Neural crest cell (in vitro differentiated cells): ENCODE measurements at places on chromosomes 13 and 19. TPM values are rescaled to one million over a fixed set of nuclear protein-coding genes. Genes with fewer than 3 reads are reported as not detected.

DNA sequence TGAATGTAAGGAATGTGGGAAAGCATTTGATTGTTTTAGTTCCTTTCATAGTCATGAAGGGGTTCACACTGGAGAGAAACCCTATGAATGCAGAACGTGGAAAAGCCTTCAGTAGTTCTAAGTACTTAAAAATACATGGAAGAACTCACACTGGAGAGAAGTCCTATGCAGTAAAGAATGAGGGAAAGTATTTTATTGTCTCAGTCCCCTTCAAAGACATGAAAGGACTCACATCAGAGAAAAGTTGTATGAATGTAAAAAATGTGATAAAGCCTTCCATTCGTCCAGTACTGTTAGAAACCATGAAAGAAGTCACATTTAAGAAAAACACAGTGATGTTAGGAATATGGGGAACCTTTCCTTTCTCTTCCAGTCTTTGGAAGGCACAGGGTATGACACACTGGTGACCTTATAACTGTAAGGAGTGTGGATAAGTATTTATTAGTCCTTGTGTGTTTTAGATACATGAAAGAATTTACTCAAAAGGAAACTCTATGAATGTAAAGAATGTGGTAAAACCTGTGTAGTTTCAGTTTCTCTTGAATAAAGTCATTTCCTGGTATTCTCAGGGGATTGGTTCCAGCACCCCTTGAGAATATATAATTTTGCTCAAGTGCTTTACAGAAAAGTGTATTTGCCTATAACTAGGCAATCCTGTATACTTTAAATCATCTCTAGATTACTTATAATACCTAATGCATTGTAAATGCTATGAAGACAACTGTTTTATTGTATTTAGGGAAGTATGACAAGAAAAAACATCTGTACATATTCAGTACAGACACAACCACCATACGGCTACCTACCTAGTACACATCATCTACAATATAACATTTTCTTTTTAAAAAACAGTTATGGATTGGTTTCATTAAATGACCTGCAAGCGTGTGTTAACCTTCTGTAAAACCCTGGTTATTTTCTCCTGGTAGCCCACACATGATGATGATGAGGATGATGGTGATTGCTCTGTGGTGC lies 52.8 kb downstream of the ZNF823 start:
- H3K4me1 ChIP-seq: no peaks in the 10 kb centered on the region
- DNase-seq: no peak
- no peak overlapping the region for H3K27ac ChIP-seq
- H3K36me3 ChIP-seq: peaks cover 65% of the 10 kb centered on the region
- H3K27me3 ChIP-seq: no peaks in the 10 kb centered on the region

GRCh38 chr13:27782151-27782550 lies 10.1 kb upstream of the GSX1 start:
- H3K4me1 ChIP-seq: peaks cover 29% of the 10 kb centered on the region
- no peak overlapping the region for H3K4me3 ChIP-seq
- no peaks in the 10 kb centered on the region for H3K36me3 ChIP-seq
- H3K27me3 ChIP-seq: peaks cover 73% of the 10 kb centered on the region
- no peak overlapping the region for H3K27ac ChIP-seq
- no peak for DNase-seq

DNA sequence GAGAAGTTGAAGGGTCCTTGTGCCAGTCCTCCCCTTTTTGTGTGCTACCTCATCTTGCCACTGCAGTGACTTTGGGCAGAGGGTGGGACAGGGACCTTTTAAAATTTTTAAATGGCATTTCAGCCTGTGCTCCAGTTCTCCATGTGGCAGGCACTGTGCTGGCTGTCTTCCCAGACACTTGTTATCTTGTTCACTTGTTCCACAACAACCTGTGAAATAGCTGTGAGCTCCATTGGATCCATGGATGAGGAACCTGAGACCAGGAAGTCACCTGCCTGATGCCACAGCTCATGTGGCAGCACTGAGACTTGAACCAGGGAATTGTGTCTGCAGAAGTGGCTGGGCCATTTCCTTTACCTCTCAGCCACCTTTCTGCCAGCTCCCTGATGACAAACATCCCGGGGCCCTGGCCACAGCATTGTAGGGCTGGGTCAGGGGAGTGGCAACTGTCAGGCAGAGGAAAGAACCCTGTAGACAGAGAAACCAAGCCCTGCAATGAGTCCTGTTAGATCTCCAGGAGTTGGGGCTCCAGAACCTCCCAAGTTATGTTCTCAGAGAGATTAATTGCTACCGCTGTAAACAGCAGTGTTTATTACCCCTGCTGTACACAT lies 6.4 kb downstream of the EGLN2 start:
- no peak for DNase-seq
- peaks cover 5% of the 10 kb centered on the region for H3K36me3 ChIP-seq
- peak overlapping the region; percentile 85 for H3K4me3 ChIP-seq
- H3K4me1 ChIP-seq: peaks cover 66% of the 10 kb centered on the region
- no peak overlapping the region for H3K27ac ChIP-seq

Gene KLC3
- not detected in 2 replicates for total RNA-seq

Gene SULT2A1
- total RNA-seq: not detected in 2 replicates

Gene CLEC11A
- total RNA-seq: 7.6 and 7.9 TPM in 2 replicates

Gene KLK2
- not detected in 2 replicates for total RNA-seq

Gene AKAP11
- total RNA-seq: 27.4 and 28.6 TPM in 2 replicates
